IPS-NIHi11 (cell line): ENCODE measurements at places on chromosomes 13 and 19.

GRCh38 chr13:45194081-45194939 lies 6.5 kb downstream of the KCTD4 start:
- no peak for DNase-seq

- DNase-seq = peak; percentile 51
Observed at GRCh38 chr19:18294467-18294864, 13.0 kb upstream of the JUND start.

GRCh38 chr13:28401303-28402056 lies 93.4 kb downstream of the FLT1 start:
- no peak for DNase-seq

- DNase-seq = no peak
Observed at GRCh38 chr19:21094347-21095025, 12.5 kb downstream of the ZNF714 start.

DNA sequence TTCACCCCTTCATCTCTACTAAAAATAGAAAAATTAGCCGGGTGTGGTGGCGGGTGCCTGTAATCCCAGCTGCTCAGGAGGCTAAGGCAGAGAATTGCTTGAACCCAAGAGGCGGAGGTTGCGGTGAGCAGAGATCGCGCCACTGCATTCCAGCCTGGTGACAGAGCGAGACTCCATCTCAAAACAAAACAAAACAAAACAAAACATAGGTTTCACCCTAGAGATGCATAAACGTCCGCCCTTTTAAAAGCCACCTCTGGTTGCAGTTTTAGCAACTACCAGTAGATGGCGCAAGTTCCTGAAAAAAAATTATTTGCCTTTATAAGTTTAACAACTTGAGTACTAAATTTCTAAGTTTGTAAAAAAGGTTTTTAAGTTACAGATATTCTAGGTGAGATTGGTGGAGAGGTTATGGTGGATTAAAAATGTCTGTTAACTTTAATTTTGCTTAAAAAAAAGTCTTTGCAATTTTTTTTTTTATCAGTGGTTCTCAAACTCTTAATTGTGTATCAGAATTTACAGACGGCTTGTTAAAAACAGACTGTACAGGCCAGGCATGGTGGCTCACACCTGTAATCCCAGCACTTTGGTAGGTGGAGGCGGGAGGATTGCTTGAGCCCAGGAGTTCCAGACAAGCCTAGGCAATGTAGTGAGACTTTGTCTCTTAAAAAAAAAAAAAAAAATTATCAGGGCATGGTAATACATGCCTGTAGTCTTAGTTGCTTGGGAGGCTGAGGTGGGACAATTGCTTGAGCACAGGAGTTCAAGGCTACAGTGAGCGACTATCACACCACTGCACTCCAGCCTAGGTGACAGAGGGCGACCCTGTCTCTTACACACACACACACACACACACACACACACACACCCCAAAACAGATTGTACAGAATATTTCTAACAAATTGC lies 42.1 kb downstream of the NAA16 start:
- peak; percentile 53 for DNase-seq

DNA sequence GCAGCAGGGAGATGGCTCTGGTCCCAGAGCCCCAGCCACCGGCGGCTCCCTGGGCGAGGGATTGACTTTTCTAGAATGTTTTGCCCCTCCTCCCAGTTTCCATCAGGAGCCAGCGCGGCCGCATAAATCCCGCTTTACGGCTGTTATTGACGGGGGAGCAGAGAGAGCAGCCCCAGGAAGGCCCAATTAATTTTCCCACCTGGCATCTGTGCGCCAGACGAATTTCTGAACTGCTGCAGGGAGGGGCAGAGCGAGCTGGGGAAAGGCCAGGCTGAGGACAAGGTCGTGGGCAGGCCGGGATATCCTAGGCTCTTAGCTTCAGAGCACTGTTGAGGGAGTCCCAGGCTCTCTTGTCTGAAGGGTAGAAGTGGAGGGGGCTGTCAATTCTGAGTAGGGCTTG lies 24.7 kb downstream of the ZNRF4 start:
- peak; percentile 35 for DNase-seq

DNA sequence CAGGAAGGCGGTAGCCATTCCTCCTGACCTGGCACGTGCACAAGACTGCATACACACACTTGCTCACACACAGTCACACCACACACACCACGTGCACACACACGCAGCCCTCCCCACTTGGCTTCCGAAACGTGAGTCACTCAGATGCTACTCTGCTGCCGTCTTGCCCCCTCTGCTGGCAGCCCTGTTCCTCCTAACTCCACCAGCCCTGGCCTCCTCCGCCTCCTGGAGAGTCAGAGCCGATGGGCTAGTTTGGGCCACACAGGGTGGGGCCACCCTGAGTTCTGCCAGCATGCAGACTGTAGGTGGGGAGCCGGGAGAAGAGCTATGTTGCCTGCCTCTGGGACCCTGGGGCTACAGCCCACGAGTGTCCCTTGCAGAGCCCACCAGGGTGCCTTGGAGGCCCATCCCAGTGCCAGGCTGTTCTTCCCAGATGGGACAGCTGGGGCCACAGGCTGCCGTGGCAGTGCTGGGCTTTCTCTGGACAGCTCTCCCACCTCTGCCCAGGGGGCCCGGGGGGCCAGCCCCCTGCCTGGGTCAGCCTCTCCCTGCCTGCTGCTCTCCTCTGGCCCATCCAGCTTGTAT lies 12.1 kb downstream of the PIN1 start:
- peak; percentile 85 for DNase-seq

DNA sequence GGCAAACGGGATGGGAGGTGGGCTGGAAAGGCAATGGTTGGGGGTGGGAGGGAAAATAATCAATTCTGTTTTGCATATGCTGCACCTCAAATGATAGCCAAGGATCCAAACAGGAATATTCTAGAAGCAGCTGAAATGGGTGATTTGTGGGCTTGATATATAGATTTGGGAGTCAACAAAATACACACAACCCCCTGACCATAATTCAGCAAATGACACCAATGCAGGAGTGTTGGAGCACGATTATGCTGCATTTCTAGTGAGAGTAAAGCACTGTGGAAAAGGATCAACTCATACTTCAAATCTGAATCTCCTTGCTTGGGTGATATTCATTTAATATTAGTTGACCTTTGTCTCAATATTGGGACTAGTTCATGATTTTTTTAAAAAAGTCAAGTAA lies 36.0 kb downstream of the LCP1 start:
- DNase-seq = no peak

DNA sequence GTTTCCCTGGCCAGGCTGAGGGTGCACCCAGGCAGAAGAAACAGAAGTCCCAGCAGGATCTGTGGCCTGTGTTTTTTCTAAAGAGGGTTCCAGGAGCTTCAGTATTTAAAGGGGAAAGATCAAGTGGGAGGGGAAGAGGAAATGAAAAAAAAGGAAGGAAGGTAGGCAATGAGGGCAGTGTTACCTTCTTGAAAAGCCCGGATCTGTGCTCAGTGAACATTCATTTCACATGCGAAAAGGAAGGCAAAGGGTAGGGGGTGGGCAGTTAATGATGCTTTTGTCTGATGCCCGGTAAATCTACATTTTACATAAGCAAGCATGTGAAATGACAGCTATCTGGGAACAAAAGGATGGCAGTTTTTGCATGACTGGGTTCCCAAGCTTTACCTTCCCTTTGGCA lies 326.2 kb downstream of the UQCRFS1 start:
- DNase-seq = no peak

DNA sequence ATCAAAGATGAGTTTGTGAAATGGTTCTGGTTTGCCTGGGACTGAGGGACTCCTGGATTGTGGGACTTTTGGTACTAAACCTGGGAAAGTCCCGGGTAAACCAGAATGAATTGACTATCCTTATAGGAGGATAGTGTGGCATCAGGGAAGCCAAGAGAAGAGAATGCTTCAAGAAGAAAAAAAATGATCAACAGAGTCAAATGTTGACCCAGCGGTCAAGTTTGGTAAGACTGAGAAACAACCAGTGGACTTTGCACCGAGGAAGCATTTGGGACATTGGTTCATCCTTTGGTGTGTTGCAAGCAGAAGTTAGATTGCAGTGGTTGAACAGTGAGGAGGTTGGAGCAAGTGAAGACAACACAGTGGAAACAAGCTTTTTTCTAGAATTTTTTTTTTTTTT lies 33.5 kb downstream of the CLEC17A start:
- DNase-seq = no peak

DNA sequence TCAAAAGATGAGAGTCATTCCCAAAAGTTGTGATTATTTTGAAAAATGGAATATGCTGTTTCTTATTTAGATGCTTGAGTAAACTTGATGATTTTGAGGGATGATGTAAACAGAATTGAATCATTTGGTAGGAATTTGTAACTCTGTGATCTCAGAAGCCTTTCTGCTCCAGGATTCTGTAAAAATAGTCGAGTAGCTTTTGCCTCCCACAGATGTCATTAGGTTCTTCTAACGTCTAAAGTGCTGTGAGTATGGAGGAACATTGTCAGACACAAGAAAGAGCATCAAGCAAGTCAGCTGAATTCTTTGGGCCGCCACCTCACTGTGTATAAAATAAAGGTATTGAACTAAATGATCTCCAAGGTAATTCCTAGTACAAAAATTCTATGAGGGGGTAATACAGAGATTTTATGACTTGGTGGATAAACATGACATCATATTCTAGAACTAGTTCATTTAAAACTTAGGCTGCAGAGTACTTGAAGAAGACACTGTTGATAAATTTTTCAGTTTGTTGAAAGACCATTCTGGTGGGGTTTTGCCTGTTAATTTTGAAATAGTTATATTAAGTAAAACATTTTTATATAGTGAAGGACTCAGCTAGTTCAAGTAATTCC lies 1.4 kb upstream of the GPR183 start:
- no peak for DNase-seq

DNA sequence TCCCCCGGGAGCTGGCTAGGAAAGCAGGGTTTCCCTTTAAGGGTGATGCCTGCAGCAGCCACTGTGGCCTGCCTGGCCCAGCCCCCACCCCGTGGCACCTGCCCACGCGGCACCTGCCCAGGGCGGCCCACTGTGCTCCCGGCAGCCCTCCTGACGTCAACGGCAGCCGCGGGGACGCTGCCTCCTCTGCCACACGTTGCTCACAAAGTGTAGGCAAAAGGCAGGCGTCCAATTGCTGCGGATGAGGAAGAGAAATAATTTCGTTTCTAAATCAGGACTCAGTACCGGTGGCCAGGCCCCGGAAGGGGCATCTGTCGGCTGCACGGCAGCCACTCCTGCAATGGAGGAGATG lies 122.3 kb downstream of the URI1 start:
- DNase-seq = no peak

DNA sequence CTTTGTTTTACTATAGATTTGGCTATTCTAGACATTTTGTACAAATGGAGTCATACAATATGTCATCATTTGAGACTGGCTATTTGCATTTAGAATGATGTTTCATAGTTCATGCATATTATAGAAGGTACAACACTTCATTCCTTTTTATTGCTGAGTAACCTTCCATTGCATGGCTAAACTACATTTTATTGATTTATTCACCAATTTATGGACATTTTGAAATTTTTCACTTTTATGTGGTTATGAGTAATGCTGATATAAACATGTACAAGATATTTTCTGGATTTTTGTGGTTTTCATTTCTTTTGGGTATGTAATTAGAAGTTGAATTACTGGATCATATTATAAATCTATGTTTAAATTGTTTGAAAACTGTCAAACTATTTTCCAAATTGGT lies 710.3 kb upstream of the SLITRK5 start:
- DNase-seq = no peak

- no peak for DNase-seq
Observed at GRCh38 chr19:46406976-46407375, 6.4 kb downstream of the CCDC8 start.

DNA sequence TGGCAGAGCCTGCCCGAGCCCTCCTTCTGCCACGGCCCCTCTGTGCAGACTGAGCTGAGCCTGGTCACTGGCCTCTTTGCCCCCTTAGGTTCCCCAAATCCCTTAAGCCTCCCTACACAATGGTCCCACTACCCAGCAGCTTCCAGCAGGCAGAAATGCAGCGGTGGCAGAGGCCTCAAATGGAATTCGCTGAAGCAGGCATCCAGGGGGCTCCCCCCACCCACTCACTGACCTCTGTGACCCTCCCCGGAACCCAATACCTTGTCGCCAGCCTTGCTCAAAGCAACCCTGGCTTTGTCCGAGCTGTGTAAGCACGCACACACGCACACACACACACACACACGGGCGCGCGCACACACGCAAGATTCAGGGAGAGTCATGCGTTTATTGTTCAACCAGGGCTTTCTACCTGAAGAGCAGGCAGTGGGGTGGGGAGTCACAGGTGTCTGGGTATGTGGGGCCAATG lies at the start of gene LIM2:
Gene LIM2, minus strand, starts transcription at position 51 of the 466 bp plus-strand sequence. CDS start 531 bp downstream, outside the sequence.
- DNase-seq = no peak

DNA sequence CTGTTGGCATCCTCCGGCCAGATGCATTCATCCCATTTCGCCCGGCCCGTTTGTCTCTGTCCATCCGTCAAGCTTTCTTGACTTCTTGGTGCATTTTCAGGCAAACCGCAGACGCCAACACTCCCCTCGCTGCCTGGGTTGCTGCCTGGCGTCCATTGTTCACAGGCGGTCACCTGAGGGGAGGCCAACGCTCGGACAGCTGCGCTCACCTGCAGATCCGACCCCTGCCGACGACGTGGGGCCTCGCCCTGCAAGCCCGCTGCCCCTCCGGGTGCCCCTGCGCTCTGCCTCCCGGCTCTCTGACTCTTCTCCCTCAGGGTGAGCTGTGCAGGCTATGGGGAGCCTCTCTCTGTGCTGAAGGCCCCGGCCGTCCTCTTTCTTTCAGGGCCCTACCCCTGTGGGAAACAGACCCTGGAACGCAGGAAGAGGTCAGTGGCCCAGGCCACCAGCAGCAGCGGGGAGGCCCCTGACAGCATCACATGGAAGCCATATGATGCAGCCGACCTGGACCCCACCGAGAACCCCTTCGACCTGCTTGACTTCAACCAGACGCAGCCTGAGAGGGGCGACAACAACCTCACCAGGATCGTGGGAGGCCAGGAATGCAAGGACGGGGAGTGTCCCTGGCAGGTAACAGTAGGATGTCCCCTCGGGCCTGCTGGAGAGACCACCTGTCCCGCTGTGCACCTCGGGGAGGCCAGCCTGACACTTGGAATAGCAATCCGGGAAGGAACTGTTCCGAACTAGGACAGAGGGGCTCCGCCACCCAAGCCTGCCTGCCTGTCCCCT lies 14.8 kb upstream of the PROZ start:
- DNase-seq = no peak

DNA sequence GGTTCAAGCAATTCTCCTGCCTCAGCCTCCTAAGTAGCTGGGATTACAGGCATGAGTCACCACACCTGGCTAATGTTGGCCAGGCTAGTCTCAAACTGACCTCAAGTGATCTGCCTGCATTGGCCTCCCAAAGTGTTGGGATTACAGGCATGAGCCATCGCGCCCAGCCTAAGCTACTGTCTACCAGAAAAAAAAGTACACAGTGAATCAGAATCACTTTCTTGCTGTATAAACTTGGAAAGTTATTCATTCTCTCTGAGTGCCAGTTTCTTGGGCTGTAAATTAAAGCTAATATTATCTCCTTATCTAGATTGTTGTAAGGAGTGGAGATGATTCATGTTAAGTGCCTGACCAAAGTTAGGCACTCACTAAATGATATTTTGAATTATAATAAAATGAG lies 242.8 kb downstream of the ENOX1 start:
- DNase-seq = no peak

GRCh38 chr13:31090096-31090495 lies 71.6 kb downstream of the HSPH1 start:
- no peak for DNase-seq

- no peak for DNase-seq
Observed at GRCh38 chr13:83450591-83450990, 431.7 kb downstream of the SLITRK1 start.

GRCh38 chr19:42207767-42208271 lies 9.7 kb downstream of the DEDD2 start:
- no peak for DNase-seq
